ENCODE measurements at places on chromosomes 1 and 21. TPM values are rescaled to one million over a fixed set of nuclear protein-coding genes. Genes with fewer than 3 reads are reported as not detected.

- no peak for DNase-seq
- H3K27ac ChIP-seq = no peak overlapping the region
- H3K27me3 ChIP-seq = no peaks in the 10 kb centered on the region
- no peaks in the 10 kb centered on the region for H3K36me3 ChIP-seq
- H3K4me3 ChIP-seq = no peak overlapping the region
- H3K4me1 ChIP-seq = no peaks in the 10 kb centered on the region
These were observed 429.6 kb downstream of the HLX start for GRCh38 chr1:221308534-221309511.

DNA sequence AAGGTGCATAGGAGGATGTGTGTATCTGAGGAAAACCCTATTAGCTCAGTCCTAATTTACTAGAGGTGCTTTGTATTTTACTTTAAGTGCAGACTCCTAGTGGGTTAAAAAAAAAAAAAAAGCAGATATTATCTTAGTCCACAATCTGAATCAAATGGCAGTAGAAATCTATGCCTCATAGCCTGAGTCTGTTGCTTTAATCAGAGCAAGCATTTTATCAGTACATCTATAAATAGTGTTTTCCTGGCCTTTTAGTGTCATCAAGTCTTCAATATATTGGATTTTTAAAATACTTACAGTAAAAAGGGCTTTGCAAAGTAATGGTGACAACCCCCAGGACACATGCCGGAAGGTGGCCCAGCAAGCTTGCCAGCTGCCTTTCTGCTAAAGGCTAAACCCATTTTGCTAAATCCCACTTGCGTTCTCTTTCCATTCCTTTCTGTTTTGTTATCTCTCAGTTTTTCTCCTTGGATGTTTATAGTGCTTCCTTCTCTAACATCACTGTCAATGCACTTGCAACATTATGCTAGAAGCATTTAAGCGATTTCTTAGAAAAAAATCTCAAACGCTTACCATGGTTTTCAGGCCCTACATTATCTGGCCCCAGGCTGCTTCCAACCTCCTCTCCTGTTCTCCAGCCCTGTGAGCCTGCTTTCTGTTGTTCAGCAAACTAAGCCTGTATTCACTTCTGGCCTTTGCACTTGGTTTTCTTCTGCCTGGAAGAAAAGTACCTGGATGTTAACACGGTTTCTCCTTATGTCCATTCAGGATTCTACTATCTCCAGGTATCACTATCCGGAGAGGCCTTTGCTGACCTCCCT, 206.3 kb downstream of the PDE4B start:
- no peaks in the 10 kb centered on the region for H3K27me3 ChIP-seq
- H3K36me3 ChIP-seq = no peaks in the 10 kb centered on the region
- no peak overlapping the region for H3K27ac ChIP-seq

GRCh38 chr1:242427519-242427918, 97.0 kb downstream of the PLD5 start:
- no peak overlapping the region for H3K4me3 ChIP-seq
- no peak overlapping the region for H3K27ac ChIP-seq
- no peak for DNase-seq
- H3K36me3 ChIP-seq = no peaks in the 10 kb centered on the region
- H3K27me3 ChIP-seq = no peaks in the 10 kb centered on the region
- no peaks in the 10 kb centered on the region for H3K4me1 ChIP-seq

DNA sequence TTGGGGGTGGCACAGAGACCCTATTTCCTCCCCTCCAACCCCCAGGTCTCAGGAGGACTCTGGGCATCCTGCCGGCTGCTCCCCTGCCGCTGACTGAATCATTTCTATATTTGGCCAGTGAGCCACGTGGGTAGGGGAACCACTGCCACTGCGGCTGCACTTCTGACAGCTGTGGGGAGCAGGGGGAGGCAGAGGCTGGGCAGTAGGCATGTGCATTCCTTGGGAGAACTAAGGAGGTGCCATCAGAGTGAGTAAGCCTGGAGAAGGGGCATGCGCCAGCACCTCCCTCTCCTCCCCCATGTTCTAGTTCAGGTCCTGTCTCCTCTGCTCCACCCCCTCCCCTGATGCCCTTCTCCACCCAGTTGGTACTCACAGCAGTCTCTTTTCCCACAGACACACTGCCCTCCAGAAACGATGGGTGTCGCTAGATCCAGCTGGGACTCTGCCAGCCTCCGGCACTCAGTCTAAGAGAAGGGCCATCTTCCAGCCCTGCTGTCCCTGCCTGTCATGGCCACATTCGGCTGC, 12.0 kb downstream of the PPFIA4 start:
- no peaks in the 10 kb centered on the region for H3K36me3 ChIP-seq
- H3K4me1 ChIP-seq = peaks cover 26% of the 10 kb centered on the region
- no peak overlapping the region for H3K4me3 ChIP-seq
- no peak for DNase-seq

- H3K27ac ChIP-seq = no peak overlapping the region
- no peak overlapping the region for H3K4me3 ChIP-seq
- DNase-seq = no peak
- no peaks in the 10 kb centered on the region for H3K4me1 ChIP-seq
- H3K36me3 ChIP-seq = no peaks in the 10 kb centered on the region
These were observed 5.7 kb upstream of the TENT5B start for GRCh38 chr1:27018316-27018715.

DNA sequence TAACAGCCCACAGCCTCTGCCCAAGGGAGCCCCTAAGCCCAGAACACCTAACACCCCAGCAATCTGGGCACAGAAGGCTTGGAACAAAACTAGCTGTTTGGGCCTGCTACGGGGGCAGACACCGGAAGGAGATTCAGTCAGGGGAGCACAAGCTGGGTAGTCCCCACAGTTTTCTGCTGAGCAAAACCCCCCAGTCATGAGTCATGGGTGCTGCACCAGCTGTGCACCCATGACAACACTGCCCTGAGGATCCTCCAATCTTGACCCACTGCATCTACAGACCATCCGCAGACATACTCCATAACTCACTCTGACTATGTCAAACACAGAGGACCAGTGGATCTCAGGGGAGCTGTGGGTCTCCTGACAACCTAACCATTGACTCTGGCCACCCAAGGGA, 105.1 kb downstream of the LRIG2 start:
- no peak for DNase-seq
- no peak overlapping the region for H3K27ac ChIP-seq
- H3K4me3 ChIP-seq = no peak overlapping the region
- H3K27me3 ChIP-seq = no peaks in the 10 kb centered on the region
- no peaks in the 10 kb centered on the region for H3K36me3 ChIP-seq
- no peaks in the 10 kb centered on the region for H3K4me1 ChIP-seq

GRCh38 chr1:1080122-1080757, 6.1 kb upstream of the RNF223 start:
- peak; percentile 84 for DNase-seq
- H3K4me1 ChIP-seq = peaks cover 10% of the 10 kb centered on the region
- H3K27me3 ChIP-seq = peaks cover 14% of the 10 kb centered on the region
- no peaks in the 10 kb centered on the region for H3K36me3 ChIP-seq
- H3K27ac ChIP-seq = no peak overlapping the region

- H3K4me1 ChIP-seq = no peaks in the 10 kb centered on the region
- DNase-seq = no peak
- H3K4me3 ChIP-seq = no peak overlapping the region
- no peaks in the 10 kb centered on the region for H3K36me3 ChIP-seq
These were observed 690.7 kb downstream of the ADGRL2 start for GRCh38 chr1:82491301-82492048.

DNA sequence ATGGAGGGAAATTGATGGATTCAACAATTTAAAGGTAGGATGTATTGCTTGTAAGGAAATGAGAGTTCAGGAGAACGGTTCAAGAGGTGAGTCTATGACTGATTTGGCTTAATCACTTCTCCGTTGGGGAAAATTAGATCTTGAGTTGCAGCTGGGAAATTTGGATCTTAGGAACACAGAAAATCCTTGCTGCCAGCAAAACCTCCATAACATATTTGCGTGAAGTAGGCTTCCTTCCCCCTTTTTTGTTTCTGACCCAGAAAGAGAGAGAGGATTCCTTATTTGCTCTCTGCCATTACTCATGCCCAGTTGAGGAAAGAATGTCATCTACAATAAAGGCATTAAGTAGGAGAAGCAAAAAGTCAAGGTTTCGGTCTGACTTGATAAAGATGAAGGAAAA, 73.5 kb upstream of the PDC start:
- H3K4me3 ChIP-seq = no peak overlapping the region
- H3K27ac ChIP-seq = no peak overlapping the region
- H3K4me1 ChIP-seq = no peaks in the 10 kb centered on the region
- no peak for DNase-seq
- H3K36me3 ChIP-seq = no peaks in the 10 kb centered on the region

- no peaks in the 10 kb centered on the region for H3K27me3 ChIP-seq
- no peak for DNase-seq
- H3K36me3 ChIP-seq = no peaks in the 10 kb centered on the region
- peak overlapping the region; percentile 77 for H3K27ac ChIP-seq
- peaks cover 22% of the 10 kb centered on the region for H3K4me1 ChIP-seq
These were observed 141.4 kb upstream of the ARHGEF16 start for GRCh38 chr1:3312898-3313575.

- H3K4me1 ChIP-seq = no peaks in the 10 kb centered on the region
- H3K27ac ChIP-seq = no peak overlapping the region
- H3K4me3 ChIP-seq = no peak overlapping the region
- DNase-seq = no peak
These were observed 6.5 kb upstream of the ITLN1 start for GRCh38 chr1:160891474-160891873.

- H3K4me1 ChIP-seq = no peaks in the 10 kb centered on the region
- H3K36me3 ChIP-seq = no peaks in the 10 kb centered on the region
- no peaks in the 10 kb centered on the region for H3K27me3 ChIP-seq
- no peak overlapping the region for H3K27ac ChIP-seq
These were observed 37.9 kb downstream of the CXADR start for GRCh38 chr21:17550671-17551308.

DNA sequence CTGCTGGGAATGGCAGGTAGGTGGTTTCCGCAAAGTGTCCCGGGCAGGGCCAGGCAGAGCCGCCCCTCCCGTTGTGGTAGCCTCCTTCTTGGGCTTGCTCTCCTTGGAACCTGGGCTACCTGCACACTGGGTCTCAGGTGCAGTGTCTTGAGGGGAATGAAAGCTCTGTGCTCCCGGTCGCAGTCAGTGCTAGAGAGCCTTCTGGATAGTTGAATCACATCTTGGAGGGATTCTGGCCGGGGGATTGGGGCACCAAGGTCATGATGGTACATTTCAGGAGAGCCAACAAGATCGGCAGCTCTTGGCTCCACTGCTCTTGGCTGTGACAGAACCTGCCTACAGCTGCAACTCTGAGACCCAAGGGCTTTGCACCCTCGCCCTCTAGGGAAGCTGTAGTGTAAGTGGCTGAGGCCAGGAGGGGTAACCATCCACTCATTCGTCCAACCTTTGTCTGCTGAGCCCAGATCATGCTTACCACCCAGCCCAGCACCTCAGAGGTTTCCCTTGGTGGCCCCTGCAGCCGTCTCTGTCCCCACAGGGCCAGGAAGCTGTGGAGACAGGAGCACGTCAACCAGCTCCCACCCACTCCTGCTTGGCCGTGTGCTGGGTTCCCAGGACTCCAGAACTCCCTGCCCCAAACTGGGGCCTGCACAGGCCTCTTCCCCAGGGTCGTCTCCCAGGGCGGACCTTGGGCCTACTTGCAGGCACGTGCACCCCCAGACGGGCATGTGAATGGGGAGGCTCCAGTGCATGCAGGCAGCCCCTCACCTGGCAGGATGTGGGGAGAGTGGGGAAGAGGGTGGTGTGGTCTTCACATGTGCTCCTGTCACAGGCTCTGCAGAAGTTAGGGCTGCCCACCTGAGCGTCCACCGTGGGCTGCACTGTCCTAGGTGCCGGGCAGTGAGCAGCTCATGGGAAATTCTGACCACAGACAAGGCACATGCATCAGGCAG, 40.0 kb downstream of the NTPCR start:
- no peaks in the 10 kb centered on the region for H3K4me1 ChIP-seq
- no peaks in the 10 kb centered on the region for H3K27me3 ChIP-seq
- H3K27ac ChIP-seq = no peak overlapping the region
- no peak for DNase-seq

- H3K27me3 ChIP-seq = no peaks in the 10 kb centered on the region
- H3K4me3 ChIP-seq = no peak overlapping the region
- no peak overlapping the region for H3K27ac ChIP-seq
- no peaks in the 10 kb centered on the region for H3K36me3 ChIP-seq
- DNase-seq = no peak
- peaks cover 40% of the 10 kb centered on the region for H3K4me1 ChIP-seq
These were observed 62.0 kb upstream of the NEK2 start for GRCh38 chr1:211737115-211738035.

IFI16 gene
- total RNA-seq = 201 TPM

INSRR gene
- 0.09 TPM for total RNA-seq

CBR3 gene
- total RNA-seq = 3.4 TPM

CFHR3 gene
- total RNA-seq = 0.67 TPM

HAO2 gene
- total RNA-seq = 0.25 TPM

TRABD2B gene
- total RNA-seq = 0.68 TPM

Data from spleen (tissue), 13 donors.